ENCODE measurements at places on chromosomes 4 and X.
A peak's percentile ranks its signal among the peaks of the same experiment; 100 is the strongest.

DNA sequence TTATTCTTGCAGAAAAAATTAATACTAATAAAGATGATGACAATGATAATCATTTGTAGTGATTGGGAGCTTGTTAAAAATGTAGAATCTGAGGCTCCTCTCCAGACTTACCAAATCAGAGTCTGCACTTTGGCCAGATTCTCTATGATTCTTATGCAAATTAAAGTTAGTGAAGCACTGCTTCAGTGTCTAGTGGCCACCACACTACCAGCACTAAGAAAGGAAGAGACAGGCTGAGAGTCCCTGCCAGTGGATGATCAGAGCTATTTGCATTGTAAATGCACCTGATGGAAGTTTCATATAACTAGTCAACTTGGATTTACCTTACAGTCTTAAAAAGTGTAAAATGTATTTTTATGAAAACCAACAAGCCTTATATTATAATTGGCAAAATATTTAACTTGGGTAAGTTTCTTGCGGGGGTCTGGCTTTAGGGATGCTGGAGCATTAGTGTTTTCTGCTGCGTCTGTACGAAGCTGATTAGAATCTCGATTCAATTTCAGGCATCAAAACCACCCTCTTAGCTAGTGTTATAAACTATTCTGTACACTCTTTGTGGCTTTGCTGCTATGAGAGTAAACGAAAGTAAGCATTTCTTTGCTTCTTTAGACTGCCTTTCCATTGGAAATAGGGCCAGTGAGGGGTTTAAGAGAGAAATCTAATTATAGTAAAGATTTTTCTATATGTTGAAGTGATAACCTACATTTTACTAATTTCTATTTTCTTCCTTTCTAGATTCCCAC lies 114.1 kb downstream of the TLL1 start:
- DNase-seq: no peak

- no peak for DNase-seq
Observed at GRCh38 chr4:137545461-137545861, 13.2 kb upstream of the PCDH18 start.

DNA sequence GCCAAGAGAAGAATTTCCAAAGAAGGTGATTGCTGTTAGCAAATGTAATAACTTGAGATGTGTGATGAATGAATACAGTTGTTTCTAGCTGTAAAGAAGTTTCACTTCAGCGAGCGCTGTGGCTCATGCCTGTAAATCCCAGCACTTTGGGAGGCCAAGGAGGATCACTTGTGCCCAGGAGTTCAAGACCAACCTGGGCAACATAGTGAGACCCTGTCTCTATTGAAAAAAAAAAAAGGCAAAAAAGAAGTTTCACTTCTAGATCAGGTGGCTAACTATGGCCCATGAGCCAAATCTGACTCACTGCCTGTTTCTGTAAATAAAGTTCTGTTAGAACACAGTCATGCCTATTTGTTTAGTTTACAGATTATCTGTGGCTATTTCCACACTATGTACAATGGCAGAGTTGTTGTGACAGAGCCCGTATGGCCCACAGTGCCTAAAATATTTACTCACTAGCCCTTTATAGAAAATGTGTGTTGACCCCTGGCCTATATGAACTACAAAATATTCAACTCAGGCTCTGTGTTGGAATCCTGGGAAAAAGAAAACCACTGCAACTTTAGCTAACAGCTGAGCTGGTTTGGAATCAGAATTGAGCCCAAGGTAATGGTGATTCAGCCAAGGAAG lies 54.1 kb upstream of the PRPS1 start:
- DNase-seq: no peak

- no peak for DNase-seq
Observed at GRCh38 chrX:28586981-28587551, at the start of gene IL1RAPL1. Gene IL1RAPL1, plus strand, starts transcription at chrX:28587446.

- peak; percentile 67 for DNase-seq
Observed at GRCh38 chr4:879729-880077, 52.4 kb downstream of the GAK start.

- DNase-seq: no peak
Observed at GRCh38 chr4:180794333-180794732, 1448.9 kb upstream of the TENM3 start.

- no peak for DNase-seq
Observed at GRCh38 chrX:68461576-68461975, 28.3 kb upstream of the OPHN1 start.

DNA sequence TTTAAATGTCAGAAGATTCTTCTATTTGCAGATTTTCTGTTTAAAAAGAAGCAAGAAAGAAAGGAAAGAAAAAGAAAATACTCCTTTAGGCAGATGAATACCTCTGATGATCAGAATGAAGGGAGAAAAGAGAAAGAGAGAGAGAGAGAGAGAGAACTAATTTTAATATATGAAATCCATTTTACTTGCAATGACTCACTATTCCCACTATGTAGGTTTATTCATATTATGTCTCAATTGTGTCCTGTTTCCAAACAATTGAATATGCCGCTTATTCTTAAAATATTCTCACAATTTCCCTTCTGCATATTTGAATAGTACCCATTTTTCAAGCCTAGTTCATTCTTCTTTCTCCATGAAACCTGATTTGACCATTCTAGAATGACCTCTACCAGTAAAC lies 11.7 kb downstream of the MEPE start:
- no peak for DNase-seq

GRCh38 chrX:68286076-68286475 lies 147.2 kb downstream of the OPHN1 start:
- no peak for DNase-seq

- DNase-seq: no peak
Observed at GRCh38 chrX:67555578-67556203, 11.9 kb downstream of the AR start.

- no peak for DNase-seq
Observed at GRCh38 chrX:40130207-40130606, 32.4 kb upstream of the BCOR start.

- DNase-seq: no peak
Observed at GRCh38 chrX:104013158-104013557, 350 bp downstream of the H2BW1 start.

- no peak for DNase-seq
Observed at GRCh38 chrX:136262243-136262642, 11.0 kb upstream of the MAP7D3 start.

- DNase-seq: no peak
Observed at GRCh38 chr4:22942920-22943559, 250.3 kb downstream of the GBA3 start.

- DNase-seq: no peak
Observed at GRCh38 chrX:24482823-24483415, 17.8 kb downstream of the PDK3 start.

- no peak for DNase-seq
Observed at GRCh38 chrX:110944311-110944750, 148.7 kb upstream of the CHRDL1 start.

DNA sequence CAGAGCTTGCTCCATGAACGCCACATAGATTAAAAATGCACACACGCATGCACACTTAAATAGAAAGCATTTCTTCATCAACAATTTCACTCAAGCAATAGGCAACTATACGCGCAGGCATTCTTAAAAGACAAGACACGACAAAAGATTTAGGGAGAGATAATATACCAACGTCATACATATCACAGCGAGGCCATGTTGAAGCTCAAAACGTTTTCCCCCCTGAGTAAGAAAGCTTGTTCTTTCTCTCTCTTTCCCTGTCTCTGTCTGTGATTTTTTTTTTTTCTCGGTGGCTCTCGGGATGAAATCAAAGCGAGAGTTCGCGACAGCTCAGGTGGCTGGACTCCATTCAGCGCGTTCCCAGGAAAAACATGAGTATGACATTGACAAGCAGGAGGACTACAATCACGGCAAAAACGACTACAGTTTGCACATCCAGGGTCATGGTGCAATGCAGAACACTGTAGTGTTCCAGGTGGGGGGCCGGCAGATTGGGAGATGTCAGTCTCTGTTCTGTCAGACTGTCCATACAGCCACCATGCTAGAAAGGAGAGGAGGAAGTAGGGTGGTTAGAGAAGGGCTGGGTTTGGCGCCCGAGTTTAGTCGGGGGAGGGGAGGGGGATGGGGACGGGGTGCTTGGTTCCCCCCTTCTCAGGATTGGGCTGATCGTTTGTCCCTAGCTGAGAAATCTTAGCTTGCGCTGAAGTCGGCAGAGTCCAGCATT lies 30.7 kb downstream of the ARHGEF9 start:
- peak; percentile 6 for DNase-seq

- DNase-seq: no peak
Observed at GRCh38 chr4:24055623-24056022, 165.8 kb upstream of the PPARGC1A start.

DNA sequence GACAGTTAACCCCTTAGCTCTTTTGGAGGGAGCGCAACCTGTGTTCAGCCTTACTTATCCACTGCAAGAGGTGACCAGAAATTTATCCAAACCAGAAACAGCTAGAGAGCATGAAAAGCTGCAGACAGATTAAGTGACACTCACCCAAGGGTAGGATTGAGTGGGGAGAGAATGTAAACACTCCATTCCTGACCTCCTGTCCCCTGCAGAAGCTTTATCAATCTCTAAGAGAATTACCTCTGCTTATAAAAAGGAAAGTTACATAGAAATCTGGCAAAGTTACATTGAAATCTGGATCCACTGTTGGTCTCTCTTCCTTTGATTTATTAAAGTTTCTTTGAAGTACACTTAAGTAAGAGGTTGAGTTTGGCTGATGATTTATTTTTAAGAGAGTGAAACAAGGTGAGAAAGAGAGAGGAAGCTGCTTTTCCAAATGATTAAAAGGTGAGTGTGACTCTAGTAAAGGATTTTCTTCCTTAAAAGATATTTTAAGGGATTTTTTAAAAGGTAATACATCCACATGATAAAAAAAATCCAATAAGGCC lies 112.3 kb downstream of the ANAPC4 start:
- DNase-seq: no peak

DNA sequence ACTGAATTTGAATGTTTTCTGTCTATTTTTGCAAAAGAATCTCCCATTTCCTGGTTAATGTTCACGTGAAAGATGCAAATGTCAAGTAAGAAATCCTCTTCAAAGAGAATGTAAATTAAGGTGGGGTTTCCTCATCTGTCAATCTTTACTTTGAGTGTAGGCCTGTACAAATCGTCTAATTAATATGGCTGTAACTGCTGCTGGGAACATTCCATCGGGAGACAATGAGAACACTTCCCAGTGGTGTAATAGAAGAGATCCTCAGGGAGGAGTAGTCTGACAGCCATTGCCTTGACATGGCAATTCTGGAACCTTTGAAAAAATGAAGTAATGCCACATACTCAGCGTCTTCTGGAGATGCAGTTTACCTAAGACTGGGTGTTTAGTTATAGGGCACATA lies 3.7 kb downstream of the EREG start:
- no peak for DNase-seq

- no peak for DNase-seq
Observed at GRCh38 chr4:139689093-139689722, 23.6 kb downstream of the MGST2 start.

DNA sequence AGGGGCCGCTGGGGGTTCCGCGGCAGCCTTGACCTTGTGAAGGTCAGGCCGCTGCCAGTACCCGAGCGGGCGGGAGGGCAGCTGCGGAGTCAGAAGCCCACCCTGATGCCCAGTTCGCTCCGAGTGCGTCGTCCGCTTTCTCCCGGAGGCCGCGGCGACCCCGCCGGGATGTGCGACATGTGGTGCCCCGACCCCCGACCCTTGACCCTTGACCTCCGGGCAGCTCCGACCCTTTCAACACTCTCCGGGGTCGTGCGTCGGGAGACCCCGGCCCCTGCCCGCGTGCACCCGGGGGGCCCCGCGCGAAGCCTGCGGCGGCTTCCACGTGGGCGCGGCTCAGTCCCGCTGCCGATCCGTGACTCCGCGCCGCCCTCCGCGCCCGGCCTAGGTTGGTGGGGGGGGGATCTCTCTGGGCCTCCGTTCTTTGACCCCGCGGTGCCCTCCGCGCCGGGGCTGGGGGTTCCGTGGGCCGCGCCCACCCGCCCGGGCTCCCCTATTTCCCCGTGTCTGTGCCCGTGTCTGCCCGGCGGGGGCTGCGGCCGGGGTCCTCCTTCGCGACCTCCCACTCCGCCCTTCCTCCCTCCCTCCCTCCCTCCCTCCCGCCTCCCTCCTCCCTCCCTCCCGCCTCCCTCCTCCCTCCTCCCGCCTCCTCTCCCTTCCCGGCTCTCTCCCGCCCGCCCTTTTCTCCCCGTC lies 609 bp upstream of the SLC25A6 start:
- peak; percentile 43 for DNase-seq

DNA sequence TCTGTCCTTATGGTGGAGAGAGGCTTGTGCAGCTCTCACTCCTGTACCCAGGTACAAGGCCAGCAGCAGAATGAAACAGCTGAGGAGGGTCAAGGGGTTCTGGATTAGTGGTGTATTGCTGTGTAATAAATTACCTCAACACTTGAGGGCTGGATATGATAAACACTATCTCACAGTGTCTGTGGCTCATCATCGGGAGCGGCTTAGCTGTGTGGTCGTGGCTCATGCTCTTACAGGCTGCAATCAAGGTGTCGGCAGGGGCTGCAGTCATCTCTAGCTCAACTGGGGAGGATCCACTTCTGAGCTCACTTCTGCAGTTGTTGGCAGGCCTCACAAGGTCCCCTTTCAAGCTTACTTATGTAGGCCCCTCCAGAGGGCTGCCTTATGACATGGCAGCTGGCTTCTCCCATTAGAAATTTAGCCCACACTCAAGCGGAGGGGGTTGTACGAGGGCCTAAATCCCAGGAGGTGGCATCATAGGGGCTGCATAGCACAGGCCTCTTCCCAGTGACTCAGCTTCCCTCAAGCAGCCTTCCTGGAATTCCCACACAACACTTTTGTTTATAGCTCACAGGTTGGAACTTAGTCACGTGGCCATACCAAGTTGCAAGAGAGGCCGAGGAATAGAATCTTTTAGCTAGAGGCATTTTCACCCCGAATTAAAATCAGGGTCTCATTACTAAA lies 148.2 kb upstream of the RPS6KA3 start:
- no peak for DNase-seq

DNA sequence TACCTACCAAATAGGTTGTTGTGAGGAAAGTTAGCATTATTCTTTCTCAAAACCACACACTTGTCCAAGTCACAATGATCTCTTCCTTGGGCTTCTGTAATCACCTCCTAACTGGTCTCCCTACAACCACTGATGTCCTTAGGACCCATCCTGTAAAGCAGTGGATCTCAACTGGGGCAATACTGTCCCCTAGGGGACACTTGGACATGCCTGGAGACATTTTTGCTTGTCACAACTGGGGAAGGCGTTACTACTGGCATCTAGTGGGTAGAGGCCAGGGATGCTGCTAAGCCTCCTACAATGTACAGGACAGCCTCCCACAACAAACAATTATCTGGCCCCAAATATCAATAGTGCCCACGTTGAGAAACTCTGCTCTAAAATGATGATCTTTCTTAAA lies 118.7 kb upstream of the AP1S2 start:
- no peak for DNase-seq

- no peak for DNase-seq
Observed at GRCh38 chr4:178080312-178080711, 638.1 kb upstream of the AGA start.

DNA sequence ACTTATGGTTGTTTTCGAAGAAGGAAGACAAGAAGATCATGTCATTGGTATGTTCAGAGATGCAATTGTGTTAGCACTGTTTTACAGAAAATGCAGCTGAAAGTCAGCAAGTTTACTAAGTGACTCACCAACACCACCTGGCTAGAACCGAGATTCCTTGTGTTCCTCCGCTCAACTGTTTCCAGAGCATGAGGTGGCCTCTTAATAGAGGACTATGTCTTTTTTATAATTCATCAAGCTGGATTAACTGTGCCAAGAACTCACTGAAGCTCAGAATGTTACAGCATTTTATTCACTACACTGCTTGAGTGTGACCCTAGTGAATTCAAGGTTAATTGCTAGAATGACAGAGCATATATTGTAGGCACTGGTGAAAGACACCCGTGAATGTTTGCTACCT lies 1573.5 kb upstream of the TENM3 start:
- no peak for DNase-seq

- DNase-seq: no peak
Observed at GRCh38 chrX:153670748-153671588, 2.6 kb downstream of the PNCK start.

- no peak for DNase-seq
Observed at GRCh38 chr4:111689731-111690130, 455.5 kb upstream of the FAM241A start.
